ENCODE measurements at places on chromosomes 4 and X.

- DNase-seq: no peak
Observed at GRCh38 chrX:144253356-144253755, 369.5 kb downstream of the UBE2NL start.

- no peak for DNase-seq
Observed at GRCh38 chr4:145035494-145036136, 62.4 kb downstream of the ANAPC10 start.

DNA sequence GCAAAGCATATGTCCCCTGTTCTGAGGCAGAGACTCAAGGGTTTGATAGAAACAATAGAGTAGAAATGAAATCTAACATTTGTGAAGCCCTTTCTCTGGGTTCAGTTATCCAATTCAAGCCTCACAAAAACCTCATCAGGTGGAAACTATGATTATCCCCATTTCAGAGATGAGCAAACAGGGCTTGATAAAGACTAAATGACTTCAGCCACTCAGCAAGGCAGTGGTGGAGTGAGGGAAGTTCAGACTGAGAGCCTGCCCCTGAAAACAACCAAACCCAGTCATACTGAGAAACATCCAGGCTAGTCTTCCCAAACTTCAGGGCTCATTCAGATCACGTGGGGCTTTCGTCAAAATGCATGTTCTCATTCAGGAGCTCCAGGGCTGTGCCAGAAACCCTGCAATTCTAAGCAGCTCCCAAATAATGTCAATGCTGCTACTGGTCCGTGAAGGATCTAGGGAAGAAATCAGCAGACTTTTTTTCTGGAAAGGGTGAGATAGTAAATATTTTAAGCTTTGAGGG, 109.6 kb upstream of the KIT start:
- no peak for DNase-seq

DNA sequence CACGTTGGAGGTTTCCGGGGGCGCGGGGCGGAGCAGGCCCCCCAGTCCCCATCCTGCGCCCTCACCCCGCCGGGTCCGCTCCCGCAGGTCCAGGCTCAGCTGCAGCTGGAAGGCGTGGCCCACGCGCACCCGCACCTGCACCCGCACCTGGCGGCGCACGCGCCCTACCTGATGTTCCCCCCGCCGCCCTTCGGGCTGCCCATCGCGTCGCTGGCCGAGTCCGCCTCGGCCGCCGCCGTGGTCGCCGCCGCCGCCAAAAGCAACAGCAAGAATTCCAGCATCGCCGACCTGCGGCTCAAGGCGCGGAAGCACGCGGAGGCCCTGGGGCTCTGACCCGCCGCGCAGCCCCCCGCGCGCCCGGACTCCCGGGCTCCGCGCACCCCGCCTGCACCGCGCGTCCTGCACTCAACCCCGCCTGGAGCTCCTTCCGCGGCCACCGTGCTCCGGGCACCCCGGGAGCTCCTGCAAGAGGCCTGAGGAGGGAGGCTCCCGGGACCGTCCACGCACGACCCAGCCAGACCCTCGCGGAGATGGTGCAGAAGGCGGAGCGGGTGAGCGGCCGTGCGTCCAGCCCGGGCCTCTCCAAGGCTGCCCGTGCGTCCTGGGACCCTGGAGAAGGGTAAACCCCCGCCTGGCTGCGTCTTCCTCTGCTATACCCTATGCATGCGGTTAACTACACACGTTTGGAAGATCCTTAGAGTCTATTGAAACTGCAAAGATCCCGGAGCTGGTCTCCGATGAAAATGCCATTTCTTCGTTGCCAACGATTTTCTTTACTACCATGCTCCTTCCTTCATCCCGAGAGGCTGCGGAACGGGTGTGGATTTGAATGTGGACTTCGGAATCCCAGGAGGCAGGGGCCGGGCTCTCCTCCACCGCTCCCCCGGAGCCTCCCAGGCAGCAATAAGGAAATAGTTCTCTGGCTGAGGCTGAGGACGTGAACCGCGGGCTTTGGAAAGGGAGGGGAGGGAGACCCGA, 14.0 kb downstream of the SHOX start:
- DNase-seq: no peak

- DNase-seq: no peak
Observed at GRCh38 chr4:97252615-97253154, 890.6 kb downstream of the STPG2 start.

DNA sequence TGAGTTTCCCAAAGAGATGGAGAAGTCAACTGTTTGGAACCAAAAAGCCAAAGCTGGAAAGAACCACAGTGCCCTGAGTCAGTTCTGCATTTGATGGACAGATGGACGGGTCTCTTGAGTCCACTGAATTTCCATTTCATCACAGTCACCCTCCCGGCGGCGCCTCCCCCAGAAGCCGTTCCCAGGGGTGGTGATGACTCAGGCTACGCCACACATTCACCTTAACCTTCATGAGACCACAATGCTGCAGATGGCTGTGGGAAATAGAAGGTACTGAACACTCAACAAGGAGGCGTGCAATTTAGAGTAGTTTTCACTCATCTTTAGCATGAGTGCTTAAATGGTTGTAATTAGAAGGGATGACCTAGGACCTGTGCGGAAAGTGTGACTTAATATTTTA, 61.3 kb downstream of the STOX2 start:
- no peak for DNase-seq

GRCh38 chr4:150067859-150068258, 10.4 kb upstream of the DCLK2 start:
- no peak for DNase-seq

DNA sequence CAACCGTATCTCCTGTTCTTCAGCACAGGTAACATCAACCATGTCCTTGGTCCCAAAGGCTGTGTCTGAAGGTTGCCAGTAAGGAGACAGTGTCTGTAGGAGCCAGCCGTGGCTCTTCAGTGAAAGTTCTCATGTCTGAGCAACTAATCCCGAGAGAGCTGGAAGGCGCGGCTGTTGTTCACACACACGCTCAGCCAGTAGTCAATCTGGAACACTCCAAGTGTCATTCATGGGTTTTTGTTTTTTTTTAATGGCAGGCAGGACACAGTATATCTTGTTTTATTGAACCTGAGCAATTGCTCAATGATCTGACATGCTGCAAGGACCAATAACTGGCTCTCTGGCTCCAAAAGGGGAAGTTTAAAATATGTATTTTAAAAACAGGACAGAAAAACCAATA, 48.4 kb upstream of the MAP3K15 start:
- no peak for DNase-seq

DNA sequence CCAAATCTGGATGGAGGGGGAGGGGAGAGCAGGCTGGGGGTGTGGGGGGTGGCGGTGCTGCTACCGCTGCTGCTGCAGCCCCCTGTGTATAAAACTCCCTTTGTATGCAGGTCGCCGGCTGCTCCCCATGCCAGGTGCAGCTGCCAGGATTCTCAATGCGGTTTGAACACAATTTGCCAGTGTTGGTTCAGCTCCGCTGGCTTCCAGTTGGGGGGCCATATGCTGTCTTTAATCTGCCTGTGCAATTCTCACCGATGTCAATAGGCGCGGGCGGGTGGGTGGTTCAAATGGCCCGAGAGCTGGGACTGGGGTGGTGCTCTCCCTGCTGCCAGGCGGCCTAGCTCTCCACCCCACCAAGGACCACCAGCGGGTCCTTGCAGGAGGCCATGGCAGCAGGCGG, 257.6 kb downstream of the BCOR start:
- peak; percentile 51 for DNase-seq

DNA sequence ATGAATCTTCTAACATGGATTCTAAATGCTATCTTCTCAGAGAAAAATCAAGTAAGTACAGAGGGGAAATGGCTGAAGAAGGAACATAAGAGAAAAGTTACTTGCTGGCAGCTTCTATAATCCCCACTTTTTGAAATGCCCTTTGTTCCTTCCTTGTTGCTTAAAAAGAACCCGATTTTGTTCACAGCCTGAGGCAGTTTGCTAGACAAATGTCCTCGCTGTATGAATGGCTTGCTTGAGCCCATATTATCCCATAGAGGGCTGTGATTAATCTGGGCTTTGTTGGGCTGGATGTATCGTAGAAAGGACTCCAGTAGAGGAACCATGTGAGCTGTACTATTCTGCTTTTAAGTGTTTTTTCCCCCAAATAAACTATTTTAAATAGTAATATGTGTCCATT, 134.3 kb upstream of the FGF13 start:
- DNase-seq: no peak

GRCh38 chr4:39166669-39167068, 15.7 kb upstream of the WDR19 start:
- no peak for DNase-seq

- no peak for DNase-seq
Observed at GRCh38 chr4:73259571-73260090, 1.0 kb upstream of the ANKRD17 start.

DNA sequence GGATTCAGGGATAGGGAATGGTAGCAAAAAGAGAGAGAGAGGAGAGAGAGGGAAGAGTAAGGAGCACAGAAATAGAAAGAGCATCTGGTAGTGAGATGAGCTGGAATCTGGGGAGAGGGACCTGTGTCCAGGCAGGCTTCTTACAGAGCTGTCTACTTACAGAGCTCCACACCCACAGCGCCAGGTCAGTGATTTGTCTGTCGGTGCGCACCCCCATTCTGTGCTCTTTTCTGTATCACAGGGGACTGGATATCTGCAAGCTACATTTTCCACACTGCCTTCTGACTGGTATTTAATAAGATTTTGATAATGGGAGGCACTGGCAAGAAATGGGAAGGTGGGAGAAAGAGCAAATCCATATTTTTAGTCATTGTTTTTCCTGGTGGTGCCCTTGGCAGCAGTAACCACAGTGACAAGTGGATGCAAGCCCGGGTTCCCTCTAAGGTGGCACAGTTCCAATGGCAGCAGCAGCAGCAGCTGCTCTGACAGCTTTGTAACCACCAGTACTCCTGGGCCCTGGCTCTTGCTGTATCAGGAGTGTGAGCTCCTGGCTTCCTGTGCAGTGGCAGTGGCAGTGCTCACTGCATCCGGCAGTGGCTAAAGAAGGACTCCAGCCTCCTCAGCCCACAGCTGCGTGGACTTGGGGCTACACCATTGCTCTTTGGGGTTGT, 300.5 kb downstream of the TRIML1 start:
- peak; percentile 28 for DNase-seq

DNA sequence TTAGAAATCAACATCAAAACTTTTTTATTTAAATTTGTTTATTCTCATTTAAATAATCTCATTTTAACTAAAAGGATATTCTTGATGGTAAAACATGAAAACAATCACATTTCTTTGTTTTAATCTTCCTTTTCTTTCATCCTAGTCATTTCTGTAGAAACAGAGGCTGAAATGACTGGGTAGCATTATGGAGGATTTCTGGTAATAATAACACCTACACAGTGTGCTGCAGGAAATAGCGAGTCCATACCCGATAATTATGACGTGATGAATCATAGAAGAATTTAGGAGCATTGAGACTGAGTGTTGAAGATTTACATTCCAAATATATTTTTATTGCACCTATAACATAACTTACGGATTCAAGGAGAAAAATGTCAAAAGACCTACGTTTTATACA, 31.4 kb upstream of the BBS12 start:
- no peak for DNase-seq

GRCh38 chr4:87122252-87122651, 98.2 kb downstream of the KLHL8 start:
- DNase-seq: no peak

DNA sequence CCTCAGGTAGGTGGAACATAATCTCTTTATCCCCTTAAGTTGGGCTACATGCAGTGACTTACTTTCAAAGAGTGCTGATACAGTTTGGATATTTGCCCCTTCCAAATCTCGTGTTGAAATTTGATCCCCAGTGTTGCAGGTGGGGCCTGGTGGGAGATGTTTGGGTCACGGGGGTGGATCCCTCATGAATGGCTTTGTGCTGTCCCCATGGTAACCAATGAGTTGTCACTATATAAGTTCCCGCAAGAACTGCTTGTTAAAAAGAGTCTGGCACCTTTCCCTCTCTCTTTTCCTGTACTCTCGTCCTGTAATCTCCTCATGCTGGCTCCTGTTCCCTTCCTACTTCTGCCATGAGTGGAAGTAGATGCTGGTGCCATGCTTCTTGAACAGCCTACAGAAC, 71.3 kb downstream of the GLRA3 start:
- DNase-seq: no peak

DNA sequence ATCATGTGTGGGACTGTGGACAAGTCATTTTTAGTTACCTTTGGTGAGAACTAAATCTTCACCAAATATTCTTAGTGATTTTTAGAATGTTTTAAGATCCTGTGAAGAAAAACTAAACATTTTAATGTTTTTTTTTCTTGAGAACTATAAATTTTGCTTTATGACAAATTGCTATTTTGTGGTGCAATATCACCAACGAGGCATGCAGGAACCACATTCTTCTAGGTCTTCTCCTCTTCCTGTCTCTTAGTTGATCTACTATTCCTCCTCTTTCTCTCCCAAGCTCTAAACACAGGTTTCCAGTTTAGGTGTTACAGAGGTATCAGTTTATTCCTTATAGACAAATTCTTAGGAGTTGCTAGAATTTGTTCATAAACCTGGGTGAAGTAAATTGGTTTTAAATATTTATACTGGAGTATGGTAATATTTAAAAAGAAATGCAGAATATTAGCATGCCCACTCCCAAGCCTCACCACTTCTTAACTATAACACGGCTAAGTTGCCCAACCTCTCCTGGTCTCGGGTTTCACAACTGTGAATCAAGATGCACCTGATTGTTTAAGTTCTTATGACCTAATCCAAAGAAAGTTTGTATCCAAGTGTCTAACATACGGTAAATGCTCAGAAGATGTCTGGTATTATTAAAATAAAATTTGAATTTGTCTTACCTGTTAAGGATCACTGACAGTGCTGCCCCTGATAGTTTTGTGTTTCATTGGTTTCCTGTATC, 56.5 kb upstream of the CLNK start:
- DNase-seq: no peak

DNA sequence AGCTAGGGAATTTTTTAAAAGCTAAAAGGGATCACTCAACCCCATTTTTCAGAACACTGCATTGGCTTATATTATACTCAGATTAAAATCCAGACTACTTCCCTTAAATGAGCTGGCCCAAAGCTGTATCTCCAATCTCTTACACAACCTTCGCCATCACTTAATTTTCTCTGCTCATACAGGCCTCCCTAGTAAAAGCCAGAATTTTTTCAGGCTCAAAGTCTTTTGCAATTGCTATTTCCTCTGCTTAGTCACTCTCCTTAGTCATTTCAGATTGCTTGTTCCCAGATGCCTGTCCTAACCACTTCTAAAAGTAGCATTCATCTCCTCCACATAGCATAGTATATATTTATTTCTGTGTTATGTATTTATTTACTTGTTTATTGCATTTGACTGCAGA, 1587.9 kb upstream of the ADGRL3 start:
- no peak for DNase-seq

- DNase-seq: no peak
Observed at GRCh38 chr4:144357975-144358374, 217.5 kb upstream of the GYPA start.

GRCh38 chrX:119251386-119251785, 15.3 kb downstream of the PGRMC1 start:
- DNase-seq: peak; percentile 1

DNA sequence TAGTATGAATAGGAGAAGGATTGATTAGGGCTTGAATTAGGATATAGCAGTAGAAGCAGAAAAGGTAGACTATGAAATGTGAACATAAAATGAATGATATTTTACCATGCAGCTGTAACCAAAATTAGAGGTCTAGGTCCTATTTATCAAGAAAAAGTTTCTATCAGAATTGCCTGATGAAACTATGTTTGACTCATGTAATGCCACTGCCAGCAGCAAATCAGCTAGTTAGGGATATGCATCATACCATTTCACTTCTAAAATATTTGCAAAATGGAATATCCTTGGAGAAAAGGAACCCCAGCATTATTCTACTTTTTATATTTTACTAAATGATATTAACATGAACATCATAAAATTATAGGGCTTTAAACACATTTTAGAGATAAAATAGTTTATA, 188.4 kb downstream of the WDFY3 start:
- no peak for DNase-seq

- no peak for DNase-seq
Observed at GRCh38 chr4:56434599-56435139, 746 bp downstream of the PPAT start.

- no peak for DNase-seq
Observed at GRCh38 chr4:40514497-40514951, 115.1 kb downstream of the RBM47 start.
